ENCODE measurements at places on chromosomes 4 and X. TPM values are rescaled to one million over a fixed set of nuclear protein-coding genes. Genes with fewer than 3 reads are reported as not detected.

GRCh38 chrX:73766431-73766795 lies 203.4 kb downstream of the CHIC1 start:
- H3K4me3 ChIP-seq: no peak overlapping the region
- peaks cover 77% of the 10 kb centered on the region for H3K27me3 ChIP-seq
- no peak for DNase-seq
- no peak overlapping the region for H3K27ac ChIP-seq
- no peaks in the 10 kb centered on the region for H3K4me1 ChIP-seq
- no peaks in the 10 kb centered on the region for H3K36me3 ChIP-seq

DNA sequence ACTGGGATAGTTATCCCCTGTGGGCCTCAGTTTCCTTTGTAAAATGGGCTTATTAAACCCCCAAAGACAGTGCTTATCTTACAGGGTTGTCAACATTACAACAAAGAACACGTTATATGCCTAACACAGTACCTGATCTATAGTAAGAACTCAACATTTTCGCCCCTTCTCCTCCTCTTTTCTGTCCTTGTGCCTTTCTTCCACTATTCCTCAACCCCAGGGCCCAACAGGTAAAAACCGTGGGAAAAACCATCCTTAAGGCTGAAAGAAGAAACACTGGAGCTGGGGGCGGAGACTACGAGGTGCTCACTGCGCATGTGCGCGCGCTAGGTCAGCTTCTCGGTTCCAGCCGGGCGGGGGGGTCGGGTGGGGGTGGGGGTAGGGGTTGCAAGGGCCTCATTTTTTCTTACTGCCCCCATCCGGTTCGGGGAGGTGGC lies 426 bp upstream of the XIAP start:
- peak overlapping the region; percentile 73 for H3K4me3 ChIP-seq
- DNase-seq: peak; percentile 73
- no peaks in the 10 kb centered on the region for H3K36me3 ChIP-seq
- H3K27me3 ChIP-seq: no peaks in the 10 kb centered on the region
- no peaks in the 10 kb centered on the region for H3K4me1 ChIP-seq
- peak overlapping the region; percentile 73 for H3K27ac ChIP-seq

GRCh38 chr4:56730097-56730496 lies 49.0 kb upstream of the HOPX start:
- H3K4me1 ChIP-seq: peaks cover 36% of the 10 kb centered on the region
- H3K27me3 ChIP-seq: no peaks in the 10 kb centered on the region
- no peaks in the 10 kb centered on the region for H3K36me3 ChIP-seq
- no peak for DNase-seq
- H3K27ac ChIP-seq: no peak overlapping the region

DNA sequence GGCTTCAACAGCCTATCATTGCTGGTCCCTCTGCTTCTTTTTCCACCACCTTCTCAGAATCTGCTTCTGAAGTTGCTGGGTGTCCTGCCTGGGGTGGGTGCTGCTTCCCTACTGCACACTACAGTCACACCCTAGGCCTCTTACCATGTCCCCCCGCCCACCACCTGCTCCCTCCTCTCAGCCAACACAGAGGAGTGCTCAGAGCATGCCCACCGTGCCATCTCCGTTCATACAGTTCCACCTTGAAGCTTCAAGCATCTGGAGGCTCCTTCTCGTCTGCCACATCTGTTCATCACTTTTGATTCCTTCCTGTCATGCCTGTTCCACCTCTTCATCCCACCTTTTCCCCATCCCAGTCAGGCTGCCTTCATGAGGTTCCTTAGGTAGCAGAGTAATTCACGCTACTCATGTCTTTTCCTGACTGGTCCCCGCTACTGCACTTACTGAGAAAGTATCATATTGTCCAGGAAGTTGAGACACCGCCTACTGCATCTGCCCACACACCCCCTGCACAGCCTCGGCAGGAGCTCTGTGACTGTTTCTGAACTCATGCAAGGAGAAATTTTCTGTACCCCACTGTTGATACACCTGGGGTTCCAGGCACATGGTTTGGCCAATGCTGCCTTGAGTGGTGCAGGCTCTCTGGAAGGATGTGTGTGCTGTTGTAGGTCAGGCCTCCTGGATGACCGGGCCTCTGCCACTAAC lies 39.5 kb downstream of the HADH start:
- no peak for DNase-seq
- H3K4me3 ChIP-seq: no peak overlapping the region
- no peaks in the 10 kb centered on the region for H3K27me3 ChIP-seq

DNA sequence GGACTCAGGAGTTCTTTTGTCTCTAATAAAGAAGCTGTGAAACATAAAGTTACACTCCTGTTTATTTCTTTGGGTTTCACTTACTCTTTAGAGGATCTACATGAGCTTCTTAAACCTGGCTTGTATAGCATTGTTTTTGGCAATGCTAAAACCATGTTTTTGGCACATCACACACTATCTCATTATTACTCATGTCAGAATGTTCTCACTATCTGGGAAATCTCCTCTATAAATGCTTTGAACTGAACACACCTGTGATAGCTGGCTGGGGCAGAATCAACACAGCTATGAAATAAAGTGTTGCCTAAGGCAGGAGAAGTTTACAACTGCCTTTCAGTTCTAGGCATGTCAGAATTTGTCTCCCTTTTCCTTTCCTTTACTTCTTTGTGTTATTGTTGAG lies 52.6 kb downstream of the SULT1B1 start:
- H3K27ac ChIP-seq: peak overlapping the region; percentile 46
- peak overlapping the region; percentile 6 for H3K4me3 ChIP-seq
- H3K27me3 ChIP-seq: no peaks in the 10 kb centered on the region
- peak; percentile 79 for DNase-seq
- H3K4me1 ChIP-seq: peaks cover 17% of the 10 kb centered on the region

MAGEA1 gene
- not detected for total RNA-seq

LDB2 gene
- total RNA-seq: not detected

PNMA6F gene
- not detected for total RNA-seq

PAGE4 gene
- total RNA-seq: not detected

MAPK10 gene
- total RNA-seq: 4.7 TPM

CT47B1 gene
- total RNA-seq: not detected

ZMAT1 gene
- total RNA-seq: not detected
